ENCODE measurements at places on chromosomes 13 and 19.

- DNase-seq: no peak
Measured at GRCh38 chr19:29528946-29529645, 3.3 kb downstream of the VSTM2B start.

GRCh38 chr13:112743451-112744167 lies 53.8 kb downstream of the ATP11A start:
- DNase-seq: no peak

DNA sequence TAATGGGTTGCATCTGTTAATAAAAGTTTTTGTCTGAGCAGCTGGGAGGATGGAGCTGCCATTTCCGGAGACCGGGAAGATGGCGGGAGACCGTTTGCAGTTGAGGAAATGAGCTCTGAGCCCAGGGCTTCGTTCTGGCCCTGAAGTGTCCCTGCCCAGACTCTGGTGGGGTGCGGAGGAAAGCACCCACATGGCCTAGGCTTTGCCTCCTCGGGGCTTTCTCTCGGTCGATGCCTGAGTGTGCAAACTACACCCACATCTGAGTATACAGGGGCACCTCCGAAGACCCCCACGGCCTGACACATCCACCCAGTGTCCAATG lies 15.6 kb upstream of the NANOS3 start:
- DNase-seq: no peak

- no peak for DNase-seq
Measured at GRCh38 chr13:91302111-91302510, 45.4 kb upstream of the MIR17HG start.

DNA sequence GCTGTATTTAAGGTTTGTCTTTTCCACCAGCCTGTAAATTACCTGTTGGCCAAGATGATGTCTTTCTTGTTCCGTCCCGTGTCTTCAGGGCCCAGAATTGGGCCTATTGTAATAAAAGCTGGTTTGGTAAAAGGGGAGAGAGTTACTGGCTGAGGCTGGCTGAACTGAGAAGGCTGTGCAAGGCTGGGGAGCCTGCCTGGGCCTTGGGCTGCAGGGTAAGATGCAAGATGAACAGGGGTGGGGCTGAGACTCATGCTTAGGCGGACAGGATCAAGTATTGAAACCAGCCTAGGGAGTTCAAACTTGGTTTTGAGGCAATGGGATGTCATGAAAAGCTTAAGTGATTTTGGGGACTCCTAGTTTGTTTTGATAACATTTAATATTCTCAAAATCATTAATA lies 142.3 kb downstream of the PCCA start:
- DNase-seq: no peak

- DNase-seq: no peak
Measured at GRCh38 chr13:102401265-102401664, 583 bp downstream of the FGF14 start.

DNA sequence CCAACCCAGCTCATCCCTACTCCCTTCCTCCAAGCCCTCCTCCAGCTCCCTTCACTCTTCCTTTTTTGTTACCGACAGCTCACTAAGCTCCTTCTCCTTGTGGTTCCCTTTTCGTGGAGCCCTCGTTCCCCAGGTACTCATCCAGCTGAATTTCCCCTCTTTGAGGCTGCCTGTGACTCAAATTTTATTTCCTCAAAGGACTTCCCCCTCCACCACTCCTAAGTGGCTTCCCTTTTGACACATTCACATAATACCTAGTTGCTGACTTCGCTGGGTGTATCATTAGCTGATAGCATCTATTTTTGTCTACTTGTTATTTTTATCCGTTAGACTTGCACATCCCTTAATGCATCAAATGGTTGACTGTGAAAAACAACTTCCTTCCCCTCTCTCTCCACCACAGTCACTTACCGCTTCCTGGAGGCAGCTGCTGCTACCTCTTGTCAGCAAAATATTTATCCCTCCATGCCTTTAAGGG lies 14.5 kb downstream of the FFAR2 start:
- no peak for DNase-seq

DNA sequence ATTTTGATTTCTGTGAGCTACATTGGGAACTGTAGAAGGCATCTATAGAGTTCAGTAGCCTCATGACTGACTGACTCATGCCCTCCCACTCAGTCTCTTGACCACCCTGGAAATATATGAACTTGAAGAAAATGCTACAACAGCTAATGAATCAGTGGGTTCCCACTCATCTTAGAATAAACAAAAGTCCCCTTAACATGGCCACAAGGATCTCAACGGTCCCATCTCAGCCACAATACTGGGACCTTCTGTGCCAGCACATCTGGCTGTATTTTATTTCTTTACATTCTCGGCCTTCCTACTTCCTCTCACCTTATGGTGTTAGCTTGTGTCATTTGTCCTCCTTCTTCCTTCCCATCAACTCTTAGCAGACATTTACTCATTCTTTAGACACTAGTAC lies 619.8 kb downstream of the DCT start:
- DNase-seq: no peak

DNA sequence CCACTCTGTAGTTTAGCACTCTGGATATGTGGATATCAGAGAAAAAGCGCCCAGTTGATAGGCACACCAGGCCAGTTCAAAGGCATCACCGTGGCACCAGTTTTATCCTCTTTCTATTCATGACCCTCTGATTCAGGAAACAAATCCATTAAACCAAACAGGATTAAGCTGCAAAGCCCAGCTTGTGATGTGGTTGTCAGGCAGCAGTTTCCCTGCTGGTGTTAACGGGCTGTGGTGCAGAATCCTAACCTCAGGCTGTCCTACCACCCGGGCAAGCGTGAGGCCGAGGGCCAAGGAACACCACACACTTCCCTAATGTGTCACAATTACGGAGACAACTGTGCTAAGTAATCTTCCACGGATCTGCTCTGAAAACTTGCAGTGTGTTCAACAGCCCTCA lies 209.1 kb downstream of the OLFM4 start:
- no peak for DNase-seq

- DNase-seq: peak; percentile 53
Measured at GRCh38 chr19:10315335-10316214, at the start of gene FDX2. TSS of gene FDX2 (minus strand) at chr19:10316015. CDS start at chr19:10315996, 19 bp downstream.

DNA sequence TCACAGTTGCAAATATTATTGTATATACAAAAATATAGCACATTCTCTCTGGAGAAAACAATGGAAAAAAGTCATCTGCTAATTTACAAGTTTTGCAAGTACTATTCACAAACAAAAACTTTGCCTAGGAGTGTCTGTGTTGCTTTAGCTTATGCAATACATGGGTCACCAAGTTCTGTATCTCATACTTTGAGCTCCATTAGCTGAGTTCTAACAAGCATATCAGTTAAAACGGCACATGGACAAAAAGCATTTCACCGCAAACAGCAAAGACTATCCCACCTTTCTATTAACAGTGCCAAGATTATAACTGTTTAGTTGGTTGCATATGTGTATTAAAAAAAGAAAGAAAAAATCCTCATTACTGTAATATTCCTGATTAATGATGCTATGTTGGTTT lies 4.6 kb downstream of the SPRY2 start:
- no peak for DNase-seq

GRCh38 chr13:65260946-65261891 lies 1968.9 kb downstream of the PCDH9 start:
- no peak for DNase-seq

GRCh38 chr13:36531746-36532486 lies 99.6 kb downstream of the CCNA1 start:
- no peak for DNase-seq

- DNase-seq: no peak
Measured at GRCh38 chr19:28330831-28331230, 882.1 kb downstream of the UQCRFS1 start.

- no peak for DNase-seq
Measured at GRCh38 chr19:47595944-47596343, 13.0 kb upstream of the BICRA start.

DNA sequence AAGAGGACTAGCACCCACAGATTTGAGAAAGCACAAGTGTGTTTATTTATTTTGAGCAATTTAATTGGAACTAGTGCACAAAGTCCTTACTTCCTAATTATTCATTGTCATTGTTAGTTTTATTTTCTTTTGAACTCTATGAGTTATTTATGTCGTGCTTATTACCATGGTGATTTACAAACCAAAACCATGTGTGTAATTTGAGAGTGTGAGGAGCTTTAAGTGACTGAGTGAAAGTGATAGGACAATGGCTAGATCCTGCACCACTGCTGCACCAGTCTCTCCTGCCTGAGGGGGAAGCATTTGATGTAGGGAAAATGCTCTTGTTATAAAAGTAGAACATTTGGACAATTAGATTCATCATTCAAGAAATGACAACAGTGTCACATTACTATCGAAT lies 172.3 kb upstream of the KLF12 start:
- DNase-seq: no peak

GRCh38 chr13:24129914-24130774 lies 30.4 kb upstream of the SPATA13 start:
- DNase-seq: no peak

DNA sequence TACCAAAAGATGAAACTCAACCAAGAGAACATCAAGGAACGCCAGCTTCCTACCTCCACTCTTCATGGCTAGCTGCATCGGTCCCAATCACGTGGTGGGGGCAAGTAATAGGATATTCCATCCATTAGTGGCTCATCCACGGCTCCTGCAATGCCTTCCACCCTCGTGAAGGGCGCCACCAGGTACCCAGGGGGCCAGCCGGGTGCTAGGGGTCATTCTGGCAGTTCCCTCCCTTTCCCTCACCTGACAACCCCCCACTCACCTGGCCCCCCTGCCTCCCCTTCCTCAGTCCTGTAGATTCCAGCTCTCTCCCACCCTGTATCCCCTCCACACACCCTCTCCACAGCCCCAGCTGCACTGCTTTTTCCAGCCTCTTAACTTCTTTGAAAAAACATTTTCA lies 161.9 kb downstream of the URI1 start:
- no peak for DNase-seq

DNA sequence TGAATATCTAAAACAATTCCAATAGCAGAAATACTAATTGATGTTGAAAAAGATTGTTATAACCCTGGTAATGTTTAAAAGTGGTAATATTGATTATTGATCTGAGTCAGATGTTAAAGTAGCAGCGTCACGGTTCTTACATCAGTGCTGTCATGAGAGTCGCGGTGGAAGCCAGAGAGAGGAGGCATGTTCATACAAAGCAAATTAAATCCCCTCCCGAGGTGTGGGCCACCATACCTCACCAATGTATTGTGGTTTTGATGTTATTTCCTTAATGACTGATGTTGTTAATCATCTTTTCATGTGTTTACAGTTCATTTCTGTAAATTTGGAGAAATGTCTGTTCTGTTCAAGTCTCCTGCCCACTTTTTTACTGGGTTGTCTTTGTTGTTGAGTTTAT lies 11.2 kb downstream of the ZNF317 start:
- no peak for DNase-seq

- no peak for DNase-seq
Measured at GRCh38 chr13:106699311-106699710, 131.4 kb upstream of the ARGLU1 start.

DNA sequence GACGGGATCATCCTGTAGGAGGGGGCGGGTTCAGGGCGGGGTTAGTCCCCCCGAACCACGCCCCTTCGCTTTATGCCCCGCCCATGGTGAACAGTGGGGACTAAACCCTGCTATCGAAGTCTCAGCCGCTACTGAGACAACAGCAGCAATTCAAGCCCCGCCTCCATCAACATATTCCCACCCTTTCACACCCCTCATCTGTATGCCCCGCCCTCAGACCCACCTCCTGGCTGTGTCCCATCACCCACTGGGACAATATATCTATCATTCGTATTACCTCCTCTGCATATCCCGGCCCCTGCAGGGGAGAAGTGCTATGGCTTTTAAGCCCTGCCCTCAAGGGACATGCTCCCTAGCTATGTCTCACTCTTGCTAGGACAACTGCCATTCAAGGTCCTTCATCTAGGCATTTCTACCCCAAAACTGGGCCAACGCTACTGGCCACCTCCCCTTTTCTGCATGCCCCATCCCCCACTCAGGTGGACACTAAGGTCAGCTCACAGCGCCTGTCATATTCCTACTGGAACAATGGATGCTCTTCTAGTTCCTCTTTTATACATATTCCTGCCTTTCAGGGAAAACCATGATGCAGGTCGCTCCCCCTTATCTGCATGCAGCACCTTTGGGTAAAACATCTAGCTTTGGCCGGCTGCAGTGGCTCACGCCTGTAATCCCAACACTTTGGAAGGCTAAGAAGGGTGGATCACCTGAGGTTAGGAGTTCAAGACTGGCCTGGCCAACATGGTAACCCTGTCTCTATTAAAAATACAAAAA lies 11.9 kb downstream of the LRFN1 start:
- no peak for DNase-seq

GRCh38 chr13:69553976-69554375 lies 553.6 kb upstream of the ATXN8OS start:
- DNase-seq: no peak

- DNase-seq: no peak
Measured at GRCh38 chr13:35722458-35723052, 246.1 kb upstream of the MAB21L1 start.

GRCh38 chr19:47863514-47863936 lies 4.5 kb downstream of the TPRX2 start:
- peak; percentile 57 for DNase-seq

GRCh38 chr19:54179921-54180461 lies 7.0 kb upstream of the TMC4 start:
- peak; percentile 80 for DNase-seq

GRCh38 chr13:89486065-89486464 lies 1814.9 kb downstream of the SLITRK5 start:
- no peak for DNase-seq

- DNase-seq: no peak
Measured at GRCh38 chr13:73580513-73581267, 521.9 kb downstream of the KLF5 start.

GRCh38 chr19:44341794-44342193 lies 14.7 kb downstream of the ZNF112 start:
- no peak for DNase-seq

GRCh38 chr13:87524775-87525174 lies 146.4 kb upstream of the SLITRK5 start:
- no peak for DNase-seq

DNA sequence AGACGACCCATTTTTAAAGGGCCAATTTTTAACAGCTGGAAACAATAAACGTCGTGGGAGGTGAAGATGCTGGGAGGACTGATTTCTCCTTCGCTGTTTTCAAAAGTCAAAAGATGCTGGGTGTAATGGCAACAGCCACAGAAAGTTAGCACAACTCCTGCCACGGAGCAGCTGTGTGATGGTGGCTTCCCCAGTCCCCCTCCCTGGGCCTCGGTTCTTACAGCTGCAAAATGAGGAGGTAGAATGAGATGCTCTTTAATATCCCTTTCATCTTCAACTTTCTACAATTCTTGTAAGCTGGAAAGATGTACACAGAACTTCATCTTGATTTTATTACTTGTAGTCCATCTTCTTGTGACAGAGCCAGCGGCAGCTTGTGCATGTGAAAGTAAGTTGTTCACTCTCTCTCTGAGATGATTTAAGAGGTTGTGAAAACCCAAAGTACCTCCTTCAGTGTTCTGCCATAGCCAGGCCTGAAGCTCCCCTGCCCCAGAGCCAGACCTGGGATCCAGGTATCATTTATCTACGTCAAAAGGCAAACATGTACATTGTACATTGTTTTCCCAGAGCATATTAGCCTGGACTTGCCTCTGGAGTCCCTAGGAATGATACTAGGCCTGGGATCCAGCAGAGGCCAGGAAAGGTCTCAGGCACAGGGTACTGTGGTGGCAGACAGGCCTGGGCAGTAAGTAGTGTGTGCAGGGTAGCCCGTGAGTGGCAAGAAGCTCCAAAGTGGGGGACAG lies 3.4 kb upstream of the UBE2L5 start:
- DNase-seq: no peak

GRCh38 chr13:66659286-66659685 lies 570.9 kb downstream of the PCDH9 start:
- DNase-seq: no peak

GRCh38 chr19:31944326-31944725 lies 401.1 kb upstream of the ZNF507 start:
- DNase-seq: no peak

GRCh38 chr13:34637138-34637537 lies 304.9 kb upstream of the NBEA start:
- DNase-seq: no peak
